Activated CD8-positive, alpha-beta memory T cell treated with anti-CD3 and anti-CD28 coated beads for 24 hours (primary cell): ENCODE measurements at places on chromosomes 7 and 10.

DNA sequence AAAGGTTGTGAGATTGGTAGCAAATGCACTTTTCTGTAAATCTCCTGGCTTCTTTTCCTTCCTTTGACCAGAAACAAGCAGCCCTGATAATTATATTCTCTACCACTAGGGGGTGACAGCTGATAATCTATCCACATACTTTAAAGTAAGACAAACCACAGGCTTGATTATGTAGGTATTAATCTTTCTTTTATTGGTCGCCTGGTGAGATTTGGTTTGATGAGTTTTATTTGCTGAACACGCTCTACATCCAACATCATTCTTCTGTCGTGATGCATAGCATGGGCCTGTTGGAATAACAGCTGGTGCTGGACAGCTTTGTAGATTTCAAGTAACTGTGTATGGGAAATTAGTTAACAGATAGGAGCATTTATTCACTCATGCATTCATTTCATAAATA lies 63.5 kb downstream of the ZNF365 start:
- DNase-seq = no peak

GRCh38 chr7:57308631-57309408 lies 141.2 kb upstream of the ZNF716 start:
- DNase-seq = no peak

GRCh38 chr10:45557275-45557905 lies 115.2 kb downstream of the ZFAND4 start:
- no peak for DNase-seq

DNA sequence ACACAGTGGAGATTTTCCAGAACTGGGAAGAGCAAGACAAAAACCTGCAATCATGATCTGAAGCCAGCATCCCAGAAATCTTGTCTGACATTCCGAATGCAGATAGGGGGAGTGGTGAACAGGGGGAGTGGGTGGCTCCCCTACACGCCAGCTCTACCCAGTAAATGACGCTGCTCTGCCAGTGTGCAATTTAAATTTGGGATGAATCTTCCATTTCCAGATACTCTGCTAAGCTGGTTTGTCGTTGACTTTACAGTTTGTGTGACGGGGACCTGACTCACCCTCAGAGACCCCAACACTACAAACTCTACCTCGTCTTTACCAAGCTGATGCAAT lies 68.7 kb upstream of the CAMK2B start:
- no peak for DNase-seq

- no peak for DNase-seq
Measured at GRCh38 chr10:121616291-121616690, 18.0 kb upstream of the FGFR2 start.

DNA sequence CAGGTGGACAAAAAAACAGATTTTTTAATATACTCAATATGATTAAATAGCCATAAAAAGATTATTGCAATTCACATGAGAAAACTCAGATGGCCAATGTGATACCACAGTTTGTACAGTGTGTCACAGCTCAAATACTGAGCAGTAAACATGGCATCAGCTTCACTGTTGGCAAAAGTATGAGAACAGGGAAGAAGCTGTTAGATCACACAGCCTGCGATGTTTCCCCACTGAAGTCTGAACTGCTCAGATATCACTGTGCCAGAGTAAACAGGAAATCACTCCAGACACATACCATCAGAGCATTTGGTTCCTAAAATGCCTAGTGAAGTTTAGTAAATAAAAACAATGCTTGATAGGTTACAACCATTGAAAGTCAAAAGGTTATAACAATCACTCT lies 347.8 kb downstream of the ETV1 start:
- no peak for DNase-seq

DNA sequence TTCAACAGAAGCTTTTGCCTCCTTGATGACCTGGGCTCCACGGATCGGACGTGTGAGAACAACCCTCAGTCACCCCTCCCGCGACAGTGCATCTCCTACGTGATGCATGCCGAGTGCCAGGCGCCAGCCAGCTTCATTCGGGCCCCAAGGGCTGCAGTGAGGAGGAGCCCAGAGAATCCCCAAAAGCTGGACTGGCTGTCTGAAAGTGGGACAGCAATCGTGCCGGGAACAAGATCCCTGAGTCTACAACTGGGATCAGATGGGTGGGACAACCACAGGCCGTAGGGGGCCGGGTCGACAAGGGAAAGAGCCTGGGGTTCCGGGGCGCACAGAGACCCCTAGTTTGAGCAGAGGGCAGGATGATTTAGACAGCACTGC lies 27.2 kb downstream of the EBF3 start:
- no peak for DNase-seq

- DNase-seq = no peak
Measured at GRCh38 chr10:31136386-31136785, 104.7 kb upstream of the ZNF438 start.

DNA sequence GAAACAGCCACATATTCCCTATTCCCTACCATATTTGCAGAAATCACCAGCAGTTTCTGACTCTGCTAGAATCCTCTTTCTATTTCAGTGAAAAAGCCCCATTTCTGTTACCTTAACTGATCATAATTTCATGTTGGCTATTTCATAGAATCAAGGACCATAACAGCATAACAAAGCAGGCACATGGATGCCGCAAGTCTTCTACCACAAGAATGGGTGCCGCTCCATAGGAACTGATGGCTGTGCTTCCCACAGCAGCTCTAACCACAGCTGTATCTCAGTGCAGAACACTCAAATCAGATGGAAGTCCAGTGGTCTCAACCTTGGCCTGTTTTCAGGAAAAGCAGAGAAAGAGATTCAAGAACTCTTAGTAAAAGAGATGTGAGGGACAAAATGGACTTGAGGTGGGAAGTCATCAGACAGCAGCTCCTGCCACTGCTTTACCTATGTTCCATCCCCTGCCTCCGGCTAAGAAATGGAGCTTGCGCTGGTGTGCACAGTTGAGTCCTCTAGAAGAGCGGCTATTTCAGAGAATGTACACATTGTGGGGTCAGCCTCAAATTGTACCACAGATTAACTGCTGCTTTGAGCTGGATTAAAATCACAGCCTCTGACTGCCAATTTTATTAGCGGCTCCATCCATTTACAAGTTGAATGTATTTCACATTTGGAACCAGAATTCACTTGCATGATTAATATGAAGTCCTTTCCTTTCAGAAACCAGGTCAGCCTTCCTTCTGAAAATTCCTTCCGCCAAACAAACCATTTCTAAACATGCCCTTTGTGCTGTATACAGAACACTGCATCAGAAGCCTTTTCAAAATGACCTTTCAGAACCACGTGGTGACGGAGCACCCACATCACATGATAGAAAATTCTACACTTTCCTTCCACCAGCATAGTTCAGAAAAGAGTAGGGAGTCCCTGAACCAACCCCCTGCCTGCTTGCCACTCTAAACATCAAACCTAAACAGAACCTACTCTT lies 7.7 kb downstream of the PTPRN2 start:
- no peak for DNase-seq

DNA sequence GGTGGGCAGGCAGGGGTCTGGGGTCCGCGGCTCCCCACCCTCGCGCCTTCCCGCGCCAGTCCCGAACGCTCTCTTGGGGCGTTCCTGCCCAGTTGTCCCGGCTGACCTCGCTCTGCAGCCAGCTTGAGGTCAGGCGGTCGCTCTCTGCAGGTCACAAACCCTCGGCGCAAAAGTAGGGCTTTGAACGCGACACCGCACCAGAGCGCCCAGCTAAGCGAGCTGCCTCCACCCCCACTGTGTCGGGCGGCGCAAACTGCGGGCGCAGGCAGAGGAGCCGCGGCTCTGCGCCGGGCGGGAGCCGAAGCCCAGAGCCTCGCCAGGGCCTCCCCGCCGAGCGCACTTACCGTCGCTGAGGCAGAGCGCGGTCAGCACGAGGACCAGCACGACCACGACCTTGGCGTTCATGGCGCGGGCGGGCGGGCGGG lies 284 bp downstream of the CXCL12 start:
- peak; percentile 54 for DNase-seq

- no peak for DNase-seq
Measured at GRCh38 chr10:23075672-23076071, 19.7 kb upstream of the MSRB2 start.

DNA sequence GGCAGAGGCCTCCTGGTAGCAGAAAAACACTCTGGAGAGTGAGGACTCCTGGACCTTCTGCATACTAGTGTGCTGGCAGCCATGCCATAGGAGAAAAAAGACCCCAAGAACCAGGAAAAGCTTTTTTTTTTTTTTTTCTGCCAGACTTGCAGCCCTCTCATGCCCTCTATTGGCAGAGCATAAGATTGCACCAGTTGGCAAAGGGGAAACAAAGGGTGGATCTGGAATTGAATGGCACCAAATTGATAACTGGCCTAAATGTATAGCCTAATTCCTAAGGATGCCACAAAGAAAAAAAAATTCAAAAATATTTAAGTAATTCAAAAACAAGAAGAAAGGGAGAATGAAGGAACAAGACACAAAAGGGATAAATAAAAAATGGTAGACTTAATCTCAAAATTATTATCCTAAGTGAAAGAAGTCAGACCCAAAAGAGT lies 112.5 kb upstream of the GHITM start:
- no peak for DNase-seq

DNA sequence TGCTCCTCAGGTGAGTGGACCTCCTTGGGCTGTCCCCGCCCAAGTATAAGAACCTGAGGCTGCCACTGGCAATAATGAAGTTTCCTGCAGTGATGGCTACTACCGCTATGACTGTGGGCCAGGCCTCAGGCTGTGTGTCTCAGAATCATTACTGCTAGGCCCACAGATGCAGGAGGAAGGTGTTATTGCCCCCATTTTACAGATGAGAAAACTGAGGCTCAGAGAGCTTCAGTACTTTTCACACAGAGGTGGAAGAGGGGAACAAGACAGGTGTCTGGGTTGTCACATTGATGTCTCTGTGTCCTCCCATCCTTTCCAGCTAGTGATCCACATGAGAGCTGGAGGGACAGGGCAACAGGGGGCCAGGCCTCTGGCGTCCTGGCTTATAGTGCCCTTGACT lies 155.2 kb downstream of the CDH23 start:
- no peak for DNase-seq
